Activated T-helper 9 cell treated with anti-CD3 and anti-CD28 coated beads, Interleukin-2, amount 50 U/mL, for 16 hours (primary cell): ENCODE measurements at places on chromosomes 7 and 10.
A peak's percentile ranks its signal among the peaks of the same experiment; 100 is the strongest.

- DNase-seq = no peak
Observed at GRCh38 chr7:65239707-65240352, 133.8 kb upstream of the ZNF92 start.

- no peak for DNase-seq
Observed at GRCh38 chr10:99560277-99561126, 27.8 kb downstream of the NKX2-3 start.

GRCh38 chr7:4003503-4003902 is 678.6 kb upstream of the FOXK1 start:
- no peak for DNase-seq

GRCh38 chr10:118534136-118534535 is 61.3 kb downstream of the PRLHR start:
- DNase-seq = no peak

DNA sequence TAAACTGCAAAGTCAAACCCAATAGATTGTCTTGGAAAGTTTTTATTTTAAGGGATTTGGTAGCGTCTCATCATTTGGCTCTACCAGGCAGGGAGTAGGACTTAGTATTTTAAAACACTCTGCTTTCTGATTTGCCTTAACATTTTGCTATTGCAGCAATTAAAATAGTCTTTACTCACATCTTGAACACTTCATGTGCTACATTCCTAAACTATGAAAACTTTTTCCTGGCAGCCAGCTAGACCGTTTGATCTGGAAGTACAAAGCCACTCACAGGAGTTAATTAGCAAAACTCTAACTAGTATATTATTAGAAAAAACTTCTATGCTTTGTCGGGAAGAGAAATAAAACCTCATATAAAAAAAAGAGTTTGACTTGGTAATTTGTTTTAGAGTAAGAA is 111.4 kb downstream of the TFPI2 start:
- DNase-seq = no peak

DNA sequence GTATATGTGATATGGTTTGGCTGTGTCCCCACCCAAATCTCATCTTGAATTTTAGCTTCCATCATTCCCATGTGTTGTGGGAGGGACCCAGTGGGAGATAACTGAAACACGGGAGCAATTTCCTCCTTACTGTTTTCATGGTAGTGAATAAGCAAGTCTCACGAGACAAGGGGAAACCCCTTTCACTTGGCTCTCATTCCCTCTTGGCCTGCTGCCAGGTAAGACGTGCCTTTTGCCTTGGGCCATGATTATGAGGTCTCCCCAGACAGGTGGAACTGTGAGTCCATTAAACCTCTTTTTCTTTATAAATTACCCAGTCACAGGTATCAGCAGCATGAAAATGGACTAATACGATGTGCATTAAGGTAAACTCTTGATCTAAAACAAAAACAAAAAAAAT is 357.1 kb upstream of the AOAH start:
- no peak for DNase-seq

- DNase-seq = peak; percentile 11
Observed at GRCh38 chr10:113680190-113681111, 739 bp downstream of the CASP7 start.
